Activated T-helper 17 cell treated with anti-CD3 and anti-CD28 coated beads, Interleukin-2, amount 50 U/mL, for 72 hours (primary cell): ENCODE measurements at places on chromosomes 16 and 17.

GRCh38 chr16:84423416-84423837 lies 55.1 kb downstream of the ATP2C2 start:
- ATAC-seq, result peak; percentile 67

DNA sequence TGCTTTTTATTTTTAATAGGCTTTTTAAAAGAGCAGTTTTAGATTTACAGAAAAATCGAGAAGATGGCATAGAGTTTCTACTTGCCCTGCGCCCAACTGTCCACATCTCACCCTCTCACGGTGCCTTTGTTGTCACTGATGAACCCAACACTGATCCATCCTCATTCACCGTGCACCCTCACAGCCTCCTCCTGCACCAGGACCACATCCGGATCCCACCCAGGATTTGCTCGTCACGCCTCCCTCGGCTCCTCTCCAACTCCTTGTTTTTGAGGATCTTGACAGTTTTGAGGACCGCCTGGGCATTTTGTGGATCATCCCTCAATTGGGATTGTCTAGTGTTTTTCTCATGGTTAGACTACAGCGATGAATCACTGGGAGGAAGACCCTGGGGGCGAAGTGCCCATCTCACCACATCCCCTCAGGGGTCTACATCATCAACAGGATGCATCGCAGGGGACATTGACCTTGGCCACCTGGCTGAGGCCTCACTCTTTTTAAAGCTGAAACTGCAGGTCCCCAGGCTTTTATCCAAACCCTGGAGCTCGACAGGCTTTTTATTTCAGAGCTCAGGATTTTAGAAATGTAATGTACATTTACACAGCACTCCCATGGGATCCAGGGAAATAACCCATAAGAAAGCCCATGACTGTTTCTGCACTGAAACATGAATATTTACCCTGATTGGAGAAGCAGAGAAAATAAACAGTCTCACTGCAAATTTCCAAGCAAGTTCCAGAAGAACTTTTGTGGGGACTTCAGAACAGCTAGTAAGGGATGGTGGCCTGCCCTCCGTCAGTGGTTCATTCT lies 71.8 kb upstream of the ZNF469 start:
- no peak for ATAC-seq

DNA sequence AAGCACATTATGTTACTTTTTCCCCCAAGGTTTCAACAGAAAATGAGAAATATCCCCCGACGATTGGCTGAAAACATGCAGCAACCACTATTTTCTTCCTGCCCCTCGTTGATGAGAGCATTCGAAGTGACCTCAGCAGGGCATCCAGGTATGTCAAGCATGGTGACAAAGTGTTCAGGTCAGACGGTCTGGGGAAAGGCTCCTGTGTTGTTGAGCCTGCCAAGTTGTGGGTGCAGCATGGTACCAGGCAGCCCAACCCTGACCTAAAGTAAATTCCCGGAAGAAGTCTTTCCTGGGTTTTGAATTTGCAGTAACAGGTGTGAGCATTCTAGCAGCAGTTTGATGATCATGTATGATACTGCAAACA lies 51.7 kb upstream of the SEC14L1 start:
- peak; percentile 26 for ATAC-seq

DNA sequence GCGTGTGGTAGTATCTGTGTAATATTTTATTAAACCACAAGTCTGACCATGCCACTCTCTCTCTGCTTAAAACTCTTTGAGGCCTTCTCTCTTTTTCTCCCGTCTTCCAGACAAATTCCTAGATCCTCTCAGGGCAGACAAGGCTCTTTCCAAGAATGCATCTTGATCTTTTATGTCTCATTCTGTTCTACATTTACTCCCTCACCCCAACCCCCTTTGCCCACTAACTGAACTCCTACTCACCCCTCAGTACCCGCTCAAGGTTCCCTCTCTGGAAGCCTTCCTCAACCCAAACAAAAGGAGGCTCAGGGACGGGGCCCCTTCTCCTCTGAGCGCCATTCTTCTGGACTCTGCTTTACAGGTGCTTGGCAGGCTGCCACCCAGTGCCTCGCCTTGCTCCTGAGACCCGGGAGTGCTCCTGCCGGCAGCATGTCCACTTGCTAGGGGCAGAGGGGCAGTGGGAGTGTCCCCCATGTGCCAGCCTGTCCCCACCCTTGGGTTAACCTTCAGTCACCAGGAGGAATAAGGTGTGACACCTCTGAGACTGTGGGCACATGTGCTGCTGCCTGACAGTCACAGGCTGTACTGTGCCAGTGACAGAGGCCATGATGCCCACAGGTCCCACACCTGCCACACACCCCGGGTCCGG lies 9.2 kb downstream of the SLC13A2 start:
- ATAC-seq, result no peak

DNA sequence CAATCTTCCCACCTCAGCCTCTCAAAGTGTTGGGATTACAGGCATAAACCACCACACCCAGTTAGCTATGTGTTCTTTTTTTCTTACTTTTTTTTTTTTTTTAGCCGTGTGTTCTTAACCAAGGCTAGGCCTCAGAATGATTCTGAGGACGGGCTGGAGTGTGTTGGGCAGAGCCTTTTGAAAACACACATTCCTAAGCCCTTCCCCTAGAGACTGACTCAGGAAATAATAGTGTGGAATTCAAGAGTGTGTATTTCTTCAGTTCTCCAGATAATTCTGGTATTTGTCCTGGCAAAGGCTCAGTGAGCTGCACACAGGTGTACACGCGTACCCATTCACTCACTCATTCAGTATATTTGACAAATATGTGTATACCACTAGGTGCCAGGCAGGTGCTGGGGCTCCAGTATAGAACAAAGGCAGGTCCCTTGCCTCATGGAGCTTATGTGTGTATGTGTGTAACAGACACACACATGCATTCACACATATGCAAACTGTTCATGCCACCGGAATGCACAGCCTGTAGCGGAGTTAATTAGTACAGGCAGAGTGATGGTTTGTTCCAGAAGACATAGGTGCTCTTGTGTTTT lies 19.4 kb upstream of the NFATC3 start:
- ATAC-seq, result no peak

- ATAC-seq, result no peak
These were observed 94.7 kb downstream of the MGAT5B start for GRCh38 chr17:76962858-76963257.

DNA sequence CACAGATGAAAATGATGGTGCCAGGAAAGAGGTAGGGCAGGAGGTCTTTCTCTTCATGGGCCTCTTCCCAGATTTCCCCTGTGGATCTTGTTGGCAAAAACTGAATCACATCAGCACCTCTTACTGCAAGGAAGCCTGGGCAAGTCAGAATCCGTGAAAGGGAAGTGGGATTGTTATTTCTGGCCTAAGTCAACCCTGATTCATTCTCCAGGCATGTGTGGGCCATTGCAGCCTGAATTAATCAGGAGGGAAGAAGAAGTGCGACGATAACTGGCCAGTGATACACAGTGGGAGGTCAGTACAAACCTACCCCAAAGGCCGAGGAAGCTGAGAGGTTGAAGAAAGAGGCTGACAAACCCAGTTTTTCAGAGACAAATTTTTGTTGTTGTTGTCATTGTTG lies 17.9 kb upstream of the NSMCE1 start:
- no peak for ATAC-seq

GRCh38 chr17:3688027-3688553 lies 7.9 kb downstream of the P2RX5 start:
- ATAC-seq, result no peak

DNA sequence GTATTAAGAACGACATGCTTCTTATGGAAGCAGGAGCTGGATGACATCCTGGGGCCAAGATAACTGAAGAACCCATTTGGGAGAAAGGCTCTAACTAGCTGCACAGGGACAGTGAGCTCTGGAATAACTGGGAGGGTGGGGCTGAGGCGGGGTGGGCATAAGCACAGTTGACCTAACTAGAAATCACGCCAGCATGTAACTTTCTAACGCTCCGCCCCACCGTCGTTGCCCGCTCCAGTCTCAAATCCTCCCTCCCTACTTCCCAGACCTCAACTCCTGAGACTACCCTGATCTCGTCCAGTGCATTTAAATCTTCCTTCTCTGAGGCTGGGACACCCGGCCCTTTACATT lies 436 bp downstream of the PHB1 start:
- ATAC-seq, result no peak

DNA sequence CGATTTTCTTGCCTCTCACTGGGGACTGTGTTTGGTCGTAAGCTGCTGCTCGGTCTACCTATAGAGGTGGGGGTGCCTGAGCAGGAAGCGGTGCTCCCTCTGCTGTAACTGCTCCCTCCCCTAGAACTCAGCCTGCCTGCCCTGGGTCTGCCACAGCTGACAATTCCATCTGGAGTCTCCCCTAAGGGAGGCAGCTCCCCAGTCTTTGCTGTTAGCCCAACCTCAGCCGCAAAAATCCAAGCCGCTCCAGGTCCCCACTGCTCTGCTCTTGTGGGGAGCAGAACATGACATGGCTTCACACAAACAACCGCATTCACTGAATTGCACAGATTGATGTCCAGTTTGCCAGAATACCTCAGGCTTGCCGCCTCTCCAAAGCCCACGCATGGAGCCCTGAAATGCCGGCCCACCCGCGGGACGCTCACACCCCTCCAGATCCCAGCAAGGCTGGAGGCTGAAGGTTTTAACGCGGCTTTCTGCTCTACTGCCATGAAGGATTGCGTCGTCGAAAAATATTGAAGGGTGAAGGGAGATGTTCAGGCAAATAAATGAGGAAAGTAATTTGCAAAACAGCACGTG lies 221.5 kb upstream of the FOXF1 start:
- no peak for ATAC-seq

GRCh38 chr17:66430846-66431795 lies 128.7 kb downstream of the PRKCA start:
- ATAC-seq, result no peak

DNA sequence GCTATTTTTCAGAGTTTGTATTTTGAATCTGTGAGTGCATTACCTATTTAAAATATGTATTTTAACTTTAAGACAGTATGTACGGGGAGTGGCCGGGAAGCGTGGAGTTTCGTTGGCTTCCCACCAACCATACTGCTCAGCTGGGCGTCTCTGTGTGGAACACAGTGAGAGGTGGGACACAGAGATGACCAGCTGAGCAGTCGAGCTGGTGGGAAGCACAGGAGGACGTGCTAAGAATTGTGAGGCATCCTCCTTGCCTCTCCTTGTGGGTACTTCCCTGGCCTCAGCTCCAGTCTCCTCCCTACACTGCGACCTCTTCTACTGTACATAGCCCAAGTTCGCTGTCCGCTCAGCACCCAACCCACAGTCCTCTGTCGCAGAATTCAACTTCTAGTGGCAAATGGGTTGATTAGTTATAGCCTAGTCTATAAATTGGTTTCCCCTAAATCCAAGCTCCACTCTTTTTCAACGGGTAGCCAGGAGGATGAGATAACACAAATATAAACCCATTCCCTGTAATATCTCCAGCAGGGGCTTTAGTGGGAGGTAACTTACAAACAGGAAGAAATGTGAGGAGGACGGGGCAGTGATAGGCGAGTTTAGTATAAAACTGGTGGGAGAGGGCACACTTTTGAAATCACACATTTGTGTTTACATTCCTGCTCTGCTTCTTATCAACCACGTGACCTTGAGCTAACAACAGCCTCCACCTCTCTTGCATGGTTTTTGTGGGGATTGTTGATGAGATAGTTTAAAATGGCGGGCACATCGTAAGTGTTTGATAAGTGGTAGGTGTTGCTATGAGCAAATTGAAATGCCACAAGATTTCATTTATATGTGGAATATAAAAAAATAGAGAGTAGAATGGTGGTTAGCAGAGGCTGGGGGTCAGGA lies 211.9 kb upstream of the HS3ST3A1 start:
- ATAC-seq, result no peak

- no peak for ATAC-seq
These were observed 35.8 kb upstream of the LHX1 start for GRCh38 chr17:36901506-36901905.
